ENCODE measurements at places on chromosomes 13 and 19.
A peak's percentile ranks its signal among the peaks of the same experiment; 100 is the strongest.

- DNase-seq: no peak
Observed at GRCh38 chr13:40562975-40563349, 103.5 kb downstream of the FOXO1 start.

DNA sequence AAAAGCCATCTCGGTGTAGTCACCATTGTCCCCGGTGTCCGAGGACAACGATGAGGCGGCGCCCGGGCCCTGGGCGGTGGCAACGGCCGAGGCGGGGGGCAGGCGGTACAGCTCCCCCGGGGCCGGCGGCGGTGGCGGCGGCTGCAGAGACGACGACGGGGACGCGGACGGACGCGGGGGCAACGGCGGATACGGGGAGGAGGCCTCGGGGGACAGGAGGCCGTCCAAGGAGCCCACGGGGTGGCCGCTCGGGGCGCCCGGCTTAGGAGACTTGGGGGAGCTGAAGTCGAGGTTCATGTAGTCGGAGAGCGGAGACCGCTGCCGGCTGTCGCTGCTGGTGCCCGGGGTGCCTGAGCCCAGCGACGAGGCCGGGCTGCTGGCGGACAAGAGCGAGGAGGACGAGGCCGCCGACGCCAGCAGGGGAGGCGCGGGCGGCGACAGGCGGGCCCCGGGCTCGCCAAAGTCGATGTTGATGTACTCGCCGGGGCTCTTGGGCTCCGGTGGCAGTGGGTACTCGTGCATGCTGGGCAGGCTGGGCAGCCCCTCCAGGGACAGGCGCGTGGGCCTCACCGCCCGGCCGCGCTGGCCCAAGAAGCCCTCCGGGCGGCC lies 3.5 kb downstream of the IRS2 start:
- no peak for DNase-seq

GRCh38 chr13:104170980-104171555 lies 1104.9 kb upstream of the SLC10A2 start:
- DNase-seq: no peak

GRCh38 chr19:35425682-35426081 lies 22.4 kb upstream of the FFAR2 start:
- DNase-seq: no peak

- no peak for DNase-seq
Observed at GRCh38 chr13:31020996-31021395, 88.5 kb downstream of the TEX26 start.

DNA sequence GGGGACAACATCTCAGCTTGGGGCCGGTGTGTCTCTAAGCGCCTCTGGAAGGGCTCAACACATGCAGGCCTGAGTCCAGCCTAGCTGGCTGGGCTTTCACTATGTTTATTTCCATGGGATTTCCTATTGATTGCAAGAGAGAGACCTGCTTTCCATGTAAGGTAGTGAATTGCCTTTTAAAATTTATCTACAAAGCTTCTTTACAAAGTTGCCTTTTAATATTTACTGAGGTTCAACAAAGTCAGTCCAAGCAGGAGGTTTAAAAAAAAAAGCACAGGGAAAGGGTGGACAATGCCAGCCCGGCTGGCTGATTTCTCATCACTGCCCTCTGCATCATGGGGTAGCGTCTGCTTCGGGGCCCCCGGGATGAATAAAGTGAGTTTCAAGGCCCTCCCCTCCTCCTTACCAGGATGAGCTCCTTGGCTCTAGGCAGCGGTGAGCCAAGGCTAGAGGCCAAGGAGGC lies 15.8 kb downstream of the TLE2 start:
- DNase-seq: no peak

GRCh38 chr19:17830567-17831418 lies 9.5 kb upstream of the INSL3 start:
- peak; percentile 84 for DNase-seq

DNA sequence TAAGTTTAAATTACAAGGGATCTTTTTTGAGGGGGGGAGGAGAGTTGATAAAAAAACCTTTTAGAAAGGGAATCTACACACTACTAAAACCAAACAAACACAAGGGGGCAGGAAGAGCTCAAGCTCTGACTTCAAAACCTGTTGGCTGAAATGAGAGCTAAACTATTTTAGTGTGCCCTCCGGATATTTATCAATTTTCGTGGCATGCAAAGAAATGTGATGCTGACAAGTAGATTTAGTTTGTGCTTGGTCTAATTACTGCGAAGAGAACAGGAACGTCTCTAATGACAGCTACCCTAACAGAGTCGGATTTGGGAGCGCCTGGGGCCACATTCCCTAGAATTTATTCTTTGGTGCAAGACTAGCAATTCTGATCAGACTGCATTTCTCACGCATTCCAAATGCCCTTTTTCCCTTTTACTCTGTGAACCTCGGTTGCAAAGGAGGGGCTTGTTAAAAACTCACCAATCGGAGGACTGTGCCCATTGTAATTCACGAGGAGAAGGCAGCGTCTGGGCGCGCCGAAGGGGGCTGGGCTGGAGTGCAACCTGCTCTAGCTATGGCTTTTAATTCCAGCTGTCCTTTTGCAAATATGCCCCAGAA lies 802 bp upstream of the FREM2 start:
- no peak for DNase-seq

DNA sequence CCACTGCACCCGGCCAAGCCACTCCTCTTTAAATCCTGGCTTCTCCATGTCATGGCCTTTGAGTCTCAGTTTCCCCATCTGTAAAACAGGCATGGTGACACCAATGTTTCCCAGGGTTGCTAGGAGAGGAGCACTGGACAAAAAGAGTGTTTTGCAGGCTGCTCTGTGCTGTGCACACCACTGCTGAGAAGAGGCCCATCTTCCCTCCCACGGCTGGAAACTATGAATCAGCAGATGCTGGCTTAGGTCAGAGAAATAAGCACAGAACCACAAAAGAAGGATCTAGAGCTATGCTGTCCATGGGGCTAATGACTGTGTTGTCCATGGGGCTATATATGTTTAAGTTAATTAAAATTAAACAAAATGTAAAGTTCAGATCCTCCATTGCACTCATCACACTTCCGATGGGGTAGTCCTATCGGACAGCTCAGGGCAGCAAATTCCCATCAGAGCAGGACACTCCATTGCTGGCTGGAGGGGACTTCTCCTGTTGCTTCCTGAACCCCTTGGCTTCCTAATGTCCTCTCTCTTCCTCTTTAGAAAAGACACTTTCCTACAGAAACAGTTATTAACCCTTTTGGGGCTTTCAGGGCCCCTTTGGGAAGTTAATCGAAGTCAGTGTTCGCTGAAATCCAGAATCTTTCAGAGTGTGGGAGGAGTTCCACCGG lies 37.1 kb downstream of the TSHZ3 start:
- DNase-seq: peak; percentile 85

- no peak for DNase-seq
Observed at GRCh38 chr13:33107361-33107760, 91.1 kb downstream of the KL start.

GRCh38 chr19:10112037-10112761 lies 706 bp downstream of the P2RY11 start:
- no peak for DNase-seq

DNA sequence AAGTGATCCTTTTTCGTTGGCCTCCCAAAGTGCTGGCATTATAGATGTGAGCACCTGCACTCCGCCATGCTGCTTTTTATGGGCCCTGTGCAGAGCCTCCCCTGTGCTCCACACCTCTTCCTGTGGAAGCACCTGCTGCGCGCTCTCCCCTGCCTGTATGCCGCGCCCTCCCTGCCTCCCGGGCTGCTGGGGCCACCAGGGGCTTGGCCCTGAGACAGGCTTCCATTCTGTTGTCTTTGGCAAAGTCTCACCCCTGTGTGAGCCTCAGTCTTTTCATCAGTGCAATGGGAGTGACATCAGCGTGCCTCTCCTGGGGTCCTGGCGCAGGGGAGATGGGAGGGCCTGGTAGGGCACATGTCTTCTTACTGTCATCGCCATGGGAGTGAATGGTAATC lies 1.3 kb downstream of the FAM174C start:
- no peak for DNase-seq

- DNase-seq: no peak
Observed at GRCh38 chr19:6223461-6224307, 56.1 kb downstream of the MLLT1 start.

- DNase-seq: no peak
Observed at GRCh38 chr19:38942471-38943181, 11.9 kb downstream of the MRPS12 start.

DNA sequence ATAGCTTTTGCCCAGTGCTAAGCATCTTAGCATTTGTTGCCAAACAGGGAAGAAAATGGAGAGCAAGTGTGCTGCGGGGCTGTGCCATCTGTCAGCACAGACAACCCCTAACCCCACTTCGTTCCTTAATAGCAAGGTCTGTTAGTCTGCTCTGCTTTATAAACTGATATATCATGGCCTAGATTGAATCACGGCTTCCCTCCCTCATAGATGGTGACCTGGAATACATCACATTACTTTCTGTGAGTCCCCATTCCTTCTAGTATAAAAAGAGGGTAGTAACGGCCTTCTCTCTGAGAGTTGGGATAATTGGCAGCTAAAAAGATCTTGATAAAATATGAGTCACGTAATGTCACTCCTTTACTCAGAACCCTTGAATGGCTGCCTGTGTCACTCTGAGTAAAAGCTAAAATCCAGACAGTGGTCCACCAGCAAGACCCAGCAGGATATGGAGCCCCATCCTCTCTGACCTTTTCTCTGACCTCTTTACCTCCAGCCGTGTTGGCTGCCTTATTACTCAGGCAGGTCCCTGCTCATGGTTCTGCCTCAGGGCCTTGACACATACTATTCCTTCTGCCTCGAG lies 151.7 kb downstream of the DLEU7 start:
- DNase-seq: no peak

GRCh38 chr19:39212375-39212742 lies 8.3 kb upstream of the SYCN start:
- DNase-seq: peak; percentile 5

DNA sequence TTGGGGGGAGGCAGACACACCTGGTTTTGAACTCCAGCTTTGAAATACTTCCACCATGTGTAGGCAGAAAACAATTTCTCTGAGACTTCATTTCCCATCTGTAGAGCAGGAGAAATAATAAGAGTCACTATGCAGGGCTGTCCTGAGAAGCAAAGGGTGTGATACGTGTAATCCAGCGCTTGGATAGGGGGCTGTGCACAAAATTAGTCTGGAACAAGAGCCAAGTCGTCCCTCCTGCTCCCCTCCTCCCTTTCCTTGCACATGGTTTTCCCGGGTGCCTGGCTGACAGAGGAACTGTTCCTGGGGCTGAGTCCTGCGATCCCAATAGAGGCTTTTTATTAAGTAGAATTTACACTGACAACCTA lies 29.6 kb upstream of the UBE2L5 start:
- DNase-seq: no peak

GRCh38 chr19:6739390-6739882 lies at the start of gene TRIP10:
Gene TRIP10 (plus strand): TSS chr19:6739680. CDS start chr19:6739762, 82 bp downstream.
- DNase-seq: peak; percentile 83
